Osteocyte (in vitro differentiated cells): ENCODE measurements at places on chromosomes 1 and 21. TPM values are rescaled to one million over a fixed set of nuclear protein-coding genes. Genes with fewer than 3 reads are reported as not detected.

The SLAMF9 gene
- not detected in 2 replicates for total RNA-seq

The TMCO2 gene
- total RNA-seq, result not detected in 2 replicates

DNA sequence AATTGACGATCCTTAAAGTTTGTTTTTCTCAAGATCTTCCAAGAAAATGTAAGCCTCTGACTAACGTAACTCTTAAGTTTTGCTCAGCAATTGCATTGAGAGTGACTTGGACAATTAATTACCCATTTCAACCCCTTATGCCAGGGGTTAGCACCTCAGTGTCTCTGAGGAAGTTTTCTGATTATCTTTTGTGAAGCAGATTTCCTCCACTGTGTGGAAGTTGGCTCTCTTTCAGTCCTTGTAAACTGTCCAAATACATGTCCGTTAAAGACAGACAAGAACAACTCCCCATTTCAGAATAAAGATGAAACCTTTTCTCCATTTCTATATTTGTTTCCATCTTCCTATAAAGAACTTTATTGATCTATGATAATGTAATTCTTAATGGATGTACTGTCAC lies 296.4 kb upstream of the FMN2 start:
- DNase-seq, result no peak

DNA sequence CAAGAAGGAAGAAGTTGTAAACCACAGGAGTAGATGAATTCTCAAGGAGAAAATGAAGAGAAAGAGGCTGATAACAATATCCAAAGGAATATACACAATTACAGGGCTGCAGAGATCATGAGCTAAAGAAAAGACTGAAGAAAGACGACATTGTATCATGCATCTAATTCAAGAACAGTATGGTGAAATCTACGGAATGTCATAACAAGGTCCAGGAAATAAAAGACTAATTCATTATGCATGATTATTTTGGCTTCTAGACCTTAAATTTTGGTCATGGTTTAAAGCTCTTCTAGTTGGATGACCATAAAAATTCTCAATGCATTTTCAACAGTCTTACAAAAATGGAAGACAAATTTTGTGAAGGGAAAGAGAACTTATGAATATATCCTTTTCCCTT lies 71.7 kb downstream of the SH3GLB1 start:
- DNase-seq, result no peak
